ENCODE measurements at places on chromosomes 3 and 15.

DNA sequence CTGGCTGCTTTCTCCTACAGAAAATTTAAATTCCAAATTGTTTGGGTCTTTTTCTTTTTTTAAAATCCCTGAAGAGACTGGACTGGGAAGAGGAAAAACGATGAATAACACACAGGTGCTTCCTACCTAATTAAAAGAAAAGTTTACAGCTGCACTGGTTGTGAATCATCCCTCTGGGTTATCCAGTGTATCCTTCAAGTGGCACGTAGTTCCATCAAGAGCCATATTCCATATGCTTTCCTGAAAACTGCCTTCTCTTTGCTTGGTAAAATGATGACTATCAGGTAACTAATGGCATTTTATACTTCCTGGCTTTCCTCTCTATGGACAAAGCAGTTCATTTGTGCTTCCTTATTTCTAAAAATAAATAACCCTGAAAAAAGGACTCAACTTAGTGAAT lies 123.2 kb downstream of the MAGI1 start:
- no peak for DNase-seq

DNA sequence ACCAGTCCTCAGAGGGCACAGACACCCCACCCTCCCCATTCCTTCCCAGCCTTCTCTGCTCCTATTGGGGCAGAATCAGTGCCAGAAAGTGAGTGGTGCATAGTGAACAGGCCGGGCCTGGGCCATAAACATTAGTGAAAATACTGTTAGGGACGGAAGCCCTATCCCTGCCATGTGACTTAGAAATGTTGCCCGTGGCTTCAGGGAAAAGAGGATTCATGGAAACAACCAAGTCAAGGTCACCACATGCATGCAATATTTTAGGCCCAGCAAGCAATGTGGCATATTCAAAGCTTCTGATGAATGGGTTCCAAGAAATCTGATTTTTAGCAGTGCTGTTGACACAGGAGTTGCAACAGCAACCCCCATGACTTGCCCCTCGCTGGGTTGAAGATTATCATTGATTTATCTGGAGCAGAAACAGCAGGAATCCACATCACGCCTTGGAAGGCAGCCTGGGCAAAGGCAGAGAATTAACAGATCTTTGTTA lies 52.3 kb downstream of the CCNL1 start:
- DNase-seq, result no peak

GRCh38 chr3:98777286-98777685 lies 14.1 kb downstream of the ST3GAL6 start:
- DNase-seq, result no peak

GRCh38 chr3:40623567-40623966 lies 98.8 kb downstream of the ZNF621 start:
- peak; percentile 63 for DNase-seq

- no peak for DNase-seq
Observed at GRCh38 chr3:173003471-173003870, 137.6 kb downstream of the SPATA16 start.

- DNase-seq, result no peak
Observed at GRCh38 chr3:150810641-150811040, 47.7 kb upstream of the SIAH2 start.

GRCh38 chr3:65521032-65521431 lies 517.7 kb downstream of the MAGI1 start:
- DNase-seq, result no peak

GRCh38 chr15:42133886-42134502 lies 22.4 kb downstream of the PLA2G4F start:
- DNase-seq, result no peak

DNA sequence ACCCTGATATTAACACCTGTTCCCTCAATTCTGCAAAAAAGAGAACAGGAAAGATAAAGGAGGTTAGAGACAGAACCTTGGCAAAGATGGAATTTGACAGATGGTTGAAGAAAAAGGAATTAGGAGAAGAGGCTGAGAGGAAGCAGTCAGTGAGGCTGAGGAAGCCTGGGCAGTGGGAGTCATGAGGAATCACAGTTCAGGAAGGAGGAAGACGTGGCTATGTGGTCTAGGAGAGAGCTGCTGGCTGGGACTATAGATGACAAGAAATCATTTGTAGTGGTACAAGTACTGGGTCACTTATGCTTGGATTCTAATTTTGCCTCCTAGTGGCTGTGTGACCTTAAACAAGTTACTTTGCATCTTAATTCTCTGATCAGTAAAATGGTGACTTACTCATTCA lies 49.0 kb downstream of the LARS2 start:
- no peak for DNase-seq

- no peak for DNase-seq
Observed at GRCh38 chr15:68209272-68209671, 4.1 kb upstream of the CALML4 start.

GRCh38 chr3:73475175-73475574 lies 149.6 kb downstream of the PDZRN3 start:
- DNase-seq, result no peak

DNA sequence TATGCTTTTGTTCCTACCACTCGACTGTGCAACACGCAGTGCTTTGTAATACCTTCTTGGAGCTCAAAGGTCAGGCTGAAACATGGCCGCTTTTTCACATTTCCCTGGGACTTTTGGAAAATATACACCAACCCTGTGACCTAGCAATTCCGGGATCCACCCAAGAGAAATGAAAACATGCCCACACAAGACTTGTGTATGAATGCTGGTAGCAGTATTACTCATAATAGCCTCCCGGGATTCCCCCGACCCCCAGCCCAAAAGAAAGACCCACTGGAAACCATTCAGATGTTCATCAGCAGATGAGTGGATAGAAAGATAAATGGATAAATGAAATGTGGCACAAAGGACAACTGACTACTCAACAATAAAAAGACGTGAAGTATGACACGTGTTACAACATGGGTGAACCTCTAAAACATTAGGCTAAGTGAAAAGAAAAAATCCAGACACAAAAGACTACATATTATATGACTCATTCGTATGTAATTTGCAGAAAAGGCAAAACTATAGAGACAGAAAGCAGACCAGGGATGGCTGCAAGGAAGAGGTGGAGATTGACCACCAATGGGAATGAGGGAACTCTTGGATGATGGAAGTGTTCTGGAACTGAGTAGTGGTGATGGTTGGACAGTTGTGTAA lies 104.1 kb downstream of the PGPEP1L start:
- DNase-seq, result no peak

- DNase-seq, result no peak
Observed at GRCh38 chr15:85491691-85492090, 111.3 kb downstream of the AKAP13 start.

DNA sequence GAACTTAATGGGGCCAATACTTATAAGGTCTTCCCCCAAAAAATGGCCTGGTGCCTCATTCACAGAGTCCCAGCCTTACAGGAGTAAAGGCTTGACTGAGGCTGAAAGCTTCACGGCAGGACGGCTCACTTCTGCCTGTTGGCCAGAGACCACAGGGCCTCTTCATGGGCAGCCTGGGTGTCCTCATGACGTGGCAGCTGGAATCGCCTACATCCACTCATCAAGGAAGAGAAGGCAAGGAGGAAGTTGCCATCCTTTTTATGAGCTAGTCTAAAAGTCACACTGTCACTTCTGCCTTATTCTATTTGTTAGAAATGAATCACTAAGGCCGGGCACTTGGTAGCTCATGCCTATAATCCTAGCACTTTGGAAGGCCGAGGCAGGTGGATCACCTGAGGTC lies 89.3 kb upstream of the DGKG start:
- DNase-seq, result no peak

- DNase-seq, result no peak
Observed at GRCh38 chr3:46711305-46711704, 6.4 kb downstream of the PRSS50 start.

DNA sequence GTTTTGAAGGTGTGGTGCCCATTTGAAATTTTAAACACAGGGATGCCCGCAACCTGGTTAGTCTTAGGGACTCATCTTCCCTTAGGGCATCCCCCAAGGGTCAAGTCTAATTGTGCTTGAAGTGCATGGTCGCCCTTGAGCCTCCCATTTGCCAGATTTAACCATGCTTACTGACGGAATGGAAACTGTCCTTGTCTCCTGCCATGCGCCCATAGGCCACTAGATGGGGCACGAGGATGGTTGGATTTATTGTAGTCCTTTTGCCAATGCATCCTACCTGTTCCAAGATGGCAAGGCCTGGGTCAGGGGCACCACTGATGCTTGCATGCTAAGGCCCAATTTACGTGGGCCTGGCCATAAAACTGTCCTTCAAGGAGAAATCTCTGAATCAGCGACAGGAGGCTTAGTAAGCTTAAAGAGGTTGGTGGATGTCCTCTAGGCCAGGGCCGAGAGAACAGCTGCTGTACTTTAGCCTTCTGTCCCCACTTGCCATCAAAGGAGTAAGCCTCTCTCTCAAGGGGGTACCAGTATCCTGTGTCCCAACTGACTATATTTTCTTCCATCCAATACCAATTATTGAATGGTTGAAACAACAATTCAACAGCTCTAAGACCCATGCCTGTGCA lies 355.4 kb downstream of the OTOL1 start:
- peak; percentile 8 for DNase-seq

DNA sequence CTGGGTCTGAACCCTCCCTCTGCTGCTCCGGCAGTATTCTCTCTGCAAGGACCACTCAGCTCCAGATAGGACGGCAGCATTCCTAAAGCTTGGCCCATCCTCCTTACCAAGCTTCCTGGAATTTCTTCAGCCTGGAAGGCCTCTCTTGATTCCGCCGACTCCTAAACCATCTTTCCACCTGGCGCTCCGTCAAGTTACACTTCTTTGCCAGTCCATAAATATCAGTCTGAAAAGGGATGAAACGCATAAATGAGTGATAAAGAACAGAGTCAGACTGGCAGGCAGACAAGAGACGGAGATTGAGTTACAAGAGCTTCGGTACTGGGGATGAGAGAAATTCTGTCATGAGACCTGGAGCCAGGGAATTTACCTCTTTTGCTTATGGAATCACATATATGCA lies 44.3 kb downstream of the CERS3 start:
- DNase-seq, result no peak

DNA sequence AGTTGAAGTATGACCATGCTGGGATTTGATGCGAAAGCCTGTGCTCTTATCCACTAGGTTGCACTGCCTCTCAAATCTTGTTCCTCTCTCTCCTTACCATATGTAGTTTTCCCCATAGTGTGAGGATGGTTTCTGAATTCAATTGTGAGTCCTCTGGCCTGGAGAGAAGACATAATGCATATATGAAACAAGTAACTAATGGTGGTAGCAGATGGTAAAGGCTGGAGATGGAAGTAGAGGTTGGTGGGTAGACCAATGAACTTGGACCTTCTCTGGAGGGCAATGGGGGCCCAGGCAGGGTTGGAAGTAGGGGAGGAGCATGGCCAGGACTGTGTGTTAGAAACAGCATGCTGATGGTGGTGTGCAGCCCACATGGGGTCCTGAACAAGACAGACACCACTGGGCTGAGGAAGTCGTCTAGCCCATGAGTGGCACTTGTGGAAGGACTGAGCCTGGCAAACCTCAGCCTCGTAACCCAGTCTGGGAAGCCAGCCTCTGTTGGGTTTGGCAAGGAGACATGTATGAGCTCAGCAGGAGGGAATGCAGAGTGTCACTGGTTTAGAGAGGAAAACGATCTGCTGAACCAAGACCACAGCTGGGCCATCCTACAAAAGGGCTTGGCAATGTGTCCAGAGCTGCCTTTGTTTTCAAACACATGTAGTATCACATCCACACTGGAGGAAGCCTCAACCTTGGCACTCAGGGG lies 18.5 kb upstream of the LMCD1 start:
- DNase-seq, result no peak

- DNase-seq, result no peak
Observed at GRCh38 chr15:37709669-37710068, 224.8 kb upstream of the TMCO5A start.

GRCh38 chr15:39573844-39574243 lies 7.0 kb upstream of the THBS1 start:
- no peak for DNase-seq

Data from GM12878 (cell line).